Activated CD4-positive, alpha-beta memory T cell treated with anti-CD3 and anti-CD28 coated beads, Interleukin-2, amount 10 ng/mL, durations not matched to agents 7 days and 5 days (primary cell): ENCODE measurements at places on chromosomes 11 and 22. TPM values are rescaled to one million over a fixed set of nuclear protein-coding genes. Genes with fewer than 3 reads are reported as not detected.

Gene TEX12
- not detected for total RNA-seq

Gene FAM111B
- total RNA-seq: 47.2 TPM

- peaks cover 7% of the 10 kb centered on the region for H3K27me3 ChIP-seq
- no peak overlapping the region for H3K4me3 ChIP-seq
- DNase-seq: no peak
- H3K4me1 ChIP-seq: no peaks in the 10 kb centered on the region
Measured at GRCh38 chr11:116473206-116473769, 299.5 kb downstream of the BUD13 start.

DNA sequence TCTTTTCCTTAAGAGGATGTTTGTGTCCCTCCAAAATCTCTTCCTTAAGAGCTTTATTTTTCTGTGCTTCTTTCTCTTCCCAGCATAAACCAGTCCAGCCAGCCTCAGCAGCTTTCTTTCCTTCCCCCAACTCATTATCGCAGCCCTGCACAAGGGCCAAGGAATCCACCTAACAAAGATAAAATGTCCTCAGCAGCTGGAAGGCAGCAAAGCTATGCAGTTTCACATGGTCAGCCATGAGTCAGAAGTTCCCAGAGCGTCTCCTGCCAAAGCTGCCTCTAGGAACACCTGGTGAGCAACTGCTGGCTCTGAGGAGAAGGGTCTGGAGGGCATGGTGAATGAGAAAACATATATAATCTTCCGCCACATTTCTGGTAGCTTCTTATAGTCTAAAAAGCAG is 45.3 kb upstream of the HMGXB4 start:
- peaks cover 4% of the 10 kb centered on the region for H3K27me3 ChIP-seq
- no peak overlapping the region for H3K4me3 ChIP-seq
- no peak overlapping the region for H3K27ac ChIP-seq
- no peaks in the 10 kb centered on the region for H3K4me1 ChIP-seq
- no peaks in the 10 kb centered on the region for H3K36me3 ChIP-seq

DNA sequence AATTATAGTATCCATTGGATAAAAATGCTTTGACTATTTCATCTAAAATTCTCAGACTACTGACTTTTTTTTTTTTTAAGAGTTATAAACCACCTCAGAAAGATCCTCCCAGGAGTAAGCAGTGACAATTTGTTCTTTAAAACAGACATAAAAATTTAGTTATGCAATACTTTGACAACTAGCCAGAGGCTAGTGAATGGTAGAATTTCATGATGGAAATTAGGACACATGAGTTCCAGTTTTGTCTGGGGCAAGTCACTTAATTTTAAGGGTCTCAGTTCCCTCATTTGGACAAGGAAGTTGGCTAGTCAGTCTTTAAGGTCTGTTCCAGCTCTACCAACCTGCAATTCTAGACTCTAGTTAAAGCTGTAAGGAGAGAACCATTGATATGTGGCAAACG is 2.9 kb downstream of the IL18 start:
- H3K27ac ChIP-seq: no peak overlapping the region
- peaks cover 17% of the 10 kb centered on the region for H3K27me3 ChIP-seq
- no peaks in the 10 kb centered on the region for H3K36me3 ChIP-seq

Gene RNF215
- total RNA-seq: 12.2 TPM
